ENCODE measurements at places on chromosomes 5 and 9.

DNA sequence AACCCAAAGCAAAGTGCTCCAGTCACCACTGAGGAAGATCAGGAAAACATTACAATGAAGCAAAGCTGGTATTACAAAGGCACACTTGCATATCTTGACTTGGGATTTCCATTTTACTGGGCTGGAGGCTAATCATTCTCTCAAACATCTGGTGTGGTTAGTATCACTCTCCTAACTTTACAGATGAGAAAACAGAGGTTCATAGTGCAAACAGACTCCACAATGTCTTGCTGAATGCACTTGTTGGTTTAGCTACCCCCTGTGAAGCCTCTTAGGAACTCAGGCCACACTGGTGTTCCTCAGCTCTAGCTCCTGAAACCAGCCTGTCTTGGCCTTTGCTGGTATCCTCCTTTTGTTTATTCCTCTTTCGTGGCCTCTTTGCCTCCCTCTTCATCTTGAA is 29.5 kb upstream of the SMAD5 start:
- DNase-seq, result no peak

- no peak for DNase-seq
Observed at GRCh38 chr5:1795506-1795905, 4.1 kb downstream of the MRPL36 start.

GRCh38 chr5:132050136-132050535 is 10.3 kb upstream of the IL3 start:
- DNase-seq, result no peak

DNA sequence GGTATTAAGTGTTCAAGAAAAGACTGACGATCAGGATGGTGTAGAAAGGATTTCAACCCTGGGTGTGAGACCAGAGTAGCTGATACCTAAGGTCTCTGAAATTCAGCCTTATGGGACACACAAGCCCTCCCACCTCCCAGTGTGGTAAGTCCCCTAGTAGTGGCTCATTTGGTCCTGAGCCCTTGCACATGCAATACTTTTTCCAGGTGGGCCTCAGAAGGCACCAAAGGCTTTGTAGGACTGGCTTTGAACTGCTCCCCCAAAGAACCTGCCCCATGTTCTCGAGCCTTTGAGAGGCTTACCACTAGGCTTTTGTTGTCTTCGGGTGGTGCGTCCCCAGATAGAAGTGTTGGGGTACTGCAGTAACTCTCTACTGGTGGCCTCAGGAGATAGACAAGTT is 803 bp downstream of the GARIN3 start:
- DNase-seq, result no peak

GRCh38 chr5:78536661-78537196 is 111.8 kb downstream of the LHFPL2 start:
- DNase-seq, result no peak

DNA sequence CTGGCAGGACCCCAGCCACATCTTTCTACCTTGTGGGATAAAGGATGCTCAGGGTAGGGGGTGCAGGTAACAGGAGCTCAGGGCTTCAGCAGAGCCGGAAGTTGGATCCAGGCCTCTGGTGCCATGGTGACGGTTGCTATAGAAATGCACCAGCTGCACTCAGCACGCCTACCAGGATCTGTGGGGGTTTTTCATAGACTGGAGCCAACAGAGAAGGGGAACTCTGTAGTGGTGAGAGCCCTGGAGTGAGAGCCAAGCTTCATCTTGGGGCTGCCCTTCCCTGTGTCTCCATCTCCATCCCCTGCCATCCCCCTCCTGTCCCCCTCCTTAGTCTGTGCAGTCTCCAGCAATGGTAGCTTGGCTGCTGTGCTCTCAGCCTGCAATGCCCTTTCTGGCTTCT is 27.5 kb upstream of the BOD1 start:
- DNase-seq, result no peak

DNA sequence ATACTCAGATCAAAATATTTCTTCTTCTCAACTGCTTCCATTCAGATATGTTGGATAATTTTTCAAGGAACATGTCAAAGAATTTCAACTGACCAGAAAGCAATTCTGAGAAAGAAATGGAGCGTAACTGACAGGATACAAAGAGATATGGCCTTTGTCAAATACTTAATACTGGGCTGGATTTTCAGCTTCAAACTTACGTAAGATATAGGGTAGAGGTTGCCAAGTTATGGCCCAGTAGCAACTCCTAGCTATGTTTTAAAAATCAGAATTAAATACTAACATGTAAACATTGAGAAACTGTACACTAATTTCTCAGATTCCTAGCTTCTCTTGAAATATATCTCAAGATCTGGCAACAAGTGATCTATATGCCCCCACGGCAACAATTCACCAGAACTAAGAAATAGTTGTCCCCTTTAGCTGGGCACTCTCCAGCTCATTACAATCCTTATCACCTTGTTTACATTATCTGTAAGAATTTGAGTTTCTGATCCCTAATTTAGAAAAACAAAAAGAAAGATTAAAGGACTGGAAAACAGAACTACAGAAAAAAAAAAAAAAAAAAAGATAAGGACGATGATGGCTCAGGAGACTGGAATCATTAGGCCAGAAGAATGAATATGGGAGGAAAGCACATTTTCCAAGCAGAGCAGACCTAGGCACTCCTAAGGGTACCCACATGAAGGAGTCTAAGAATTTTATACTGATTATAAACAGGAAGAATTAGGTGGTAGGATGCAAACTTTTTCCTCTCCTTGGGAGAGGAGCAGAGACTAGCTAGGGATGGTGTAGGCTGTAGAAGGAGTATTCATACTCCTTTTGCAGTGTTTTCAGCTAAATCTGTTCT is 23.0 kb downstream of the INIP start:
- no peak for DNase-seq

Data from heart right ventricle (tissue), 16 donors.